ENCODE measurements at places on chromosomes 7 and 10.
A peak's percentile ranks its signal among the peaks of the same experiment; 100 is the strongest.

GRCh38 chr10:83991986-83992753 is 147.1 kb upstream of the GHITM start:
- peak; percentile 9 for DNase-seq

DNA sequence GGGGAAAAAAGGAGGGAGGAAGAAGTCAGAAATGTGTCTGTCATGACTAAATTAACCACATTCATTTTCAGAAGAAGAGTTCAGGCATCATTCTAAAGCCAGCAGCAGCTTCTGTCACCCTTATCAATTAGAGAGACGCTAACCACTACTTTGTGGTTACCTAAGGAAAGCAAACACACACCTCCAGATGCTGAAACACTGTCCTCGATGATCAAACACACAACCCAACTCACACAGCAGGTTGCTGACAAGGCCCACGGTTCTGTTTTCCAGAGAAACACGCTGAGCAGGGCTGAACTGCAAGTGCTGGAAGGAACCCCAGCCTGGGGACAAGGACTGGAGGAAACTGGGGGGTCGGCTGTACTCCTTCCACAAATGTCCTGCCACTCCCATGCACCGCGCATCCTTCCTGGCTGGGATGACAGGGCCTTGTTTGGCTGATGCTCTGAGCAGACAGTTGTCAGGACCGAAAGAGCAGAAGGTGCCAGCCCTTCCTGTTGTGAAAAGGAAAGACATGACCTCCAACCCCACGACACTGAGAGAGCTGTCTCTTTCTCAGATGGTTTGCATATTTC is 36.6 kb downstream of the PRKCQ start:
- peak; percentile 16 for DNase-seq

- DNase-seq = no peak
These were observed 46.7 kb upstream of the STRIP2 start for GRCh38 chr7:129387537-129387936.

GRCh38 chr7:143318661-143319060 is 2.8 kb downstream of the CLCN1 start:
- DNase-seq = no peak

DNA sequence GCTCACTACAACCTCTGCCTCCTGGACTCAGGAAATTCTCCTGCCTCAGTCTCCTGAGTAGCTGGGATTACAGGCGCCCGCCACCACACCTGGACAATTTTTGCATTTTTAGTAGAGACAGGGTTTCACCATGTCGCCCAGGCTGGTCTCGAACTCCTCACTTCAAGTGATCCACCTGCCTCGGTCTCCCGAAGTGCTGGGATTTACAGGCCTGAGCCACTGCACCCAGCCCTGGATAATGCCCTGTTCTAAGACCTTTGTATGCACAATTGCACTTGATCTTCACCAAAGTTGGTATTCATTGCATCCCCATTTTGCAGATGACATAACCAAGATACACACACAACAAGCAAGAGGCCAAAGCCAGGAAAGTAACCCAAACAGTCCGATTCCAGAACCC is 97.7 kb upstream of the CARD11 start:
- no peak for DNase-seq

- no peak for DNase-seq
These were observed 160.9 kb downstream of the PIP4K2A start for GRCh38 chr10:22553452-22553995.

DNA sequence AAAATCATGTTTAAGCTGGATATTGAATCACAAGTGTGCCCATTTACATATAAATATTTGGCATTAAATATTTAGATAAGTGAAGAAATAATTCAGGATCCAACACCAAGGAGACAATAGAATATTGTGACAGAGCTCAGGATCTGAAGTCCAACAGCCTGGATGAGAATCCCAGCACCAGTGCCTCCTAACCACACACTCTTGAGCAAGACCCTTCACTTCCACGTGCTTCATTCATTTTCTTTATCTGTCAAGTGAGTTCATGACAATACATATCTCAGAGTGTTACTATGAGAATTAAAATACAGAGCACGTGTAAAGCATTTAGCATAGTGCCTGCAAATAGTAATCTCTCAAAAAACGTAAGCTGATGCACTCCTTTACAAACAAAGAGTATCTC is 78.4 kb upstream of the IKZF1 start:
- no peak for DNase-seq

- DNase-seq = no peak
These were observed 972 bp downstream of the PHYH start for GRCh38 chr10:13298748-13299436.

DNA sequence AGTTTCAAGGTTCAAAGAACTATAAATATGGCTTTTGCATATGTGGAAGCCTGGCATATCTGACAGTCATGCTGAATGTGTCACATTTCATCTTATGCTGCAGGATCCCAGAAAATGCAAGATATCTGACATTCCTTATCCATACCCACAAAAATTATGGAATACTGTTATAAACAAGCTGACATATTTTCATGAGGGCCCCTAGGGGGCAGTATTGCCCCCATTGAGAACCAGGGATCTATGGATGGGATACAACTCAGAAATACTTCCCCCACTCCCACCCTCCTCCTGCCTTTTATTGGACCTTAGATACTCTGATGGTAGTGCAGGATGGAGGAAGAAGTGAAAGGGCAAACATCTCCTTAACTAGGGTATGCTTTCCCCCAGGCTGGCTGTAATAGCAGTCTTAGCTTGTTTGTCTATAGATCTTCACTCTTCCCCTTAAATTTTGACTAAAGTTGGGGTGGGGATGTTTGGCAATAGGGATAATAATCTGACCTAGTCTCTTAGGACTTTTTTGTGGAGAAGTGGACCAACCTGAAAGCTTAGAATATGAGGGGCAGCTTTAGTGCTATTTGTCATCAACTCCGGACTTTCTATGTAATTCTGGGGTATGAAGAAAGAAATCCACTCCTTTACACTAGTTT is 3.5 kb upstream of the GNGT1 start:
- DNase-seq = no peak

- DNase-seq = no peak
These were observed 265.9 kb upstream of the SORCS1 start for GRCh38 chr10:107430446-107430845.

DNA sequence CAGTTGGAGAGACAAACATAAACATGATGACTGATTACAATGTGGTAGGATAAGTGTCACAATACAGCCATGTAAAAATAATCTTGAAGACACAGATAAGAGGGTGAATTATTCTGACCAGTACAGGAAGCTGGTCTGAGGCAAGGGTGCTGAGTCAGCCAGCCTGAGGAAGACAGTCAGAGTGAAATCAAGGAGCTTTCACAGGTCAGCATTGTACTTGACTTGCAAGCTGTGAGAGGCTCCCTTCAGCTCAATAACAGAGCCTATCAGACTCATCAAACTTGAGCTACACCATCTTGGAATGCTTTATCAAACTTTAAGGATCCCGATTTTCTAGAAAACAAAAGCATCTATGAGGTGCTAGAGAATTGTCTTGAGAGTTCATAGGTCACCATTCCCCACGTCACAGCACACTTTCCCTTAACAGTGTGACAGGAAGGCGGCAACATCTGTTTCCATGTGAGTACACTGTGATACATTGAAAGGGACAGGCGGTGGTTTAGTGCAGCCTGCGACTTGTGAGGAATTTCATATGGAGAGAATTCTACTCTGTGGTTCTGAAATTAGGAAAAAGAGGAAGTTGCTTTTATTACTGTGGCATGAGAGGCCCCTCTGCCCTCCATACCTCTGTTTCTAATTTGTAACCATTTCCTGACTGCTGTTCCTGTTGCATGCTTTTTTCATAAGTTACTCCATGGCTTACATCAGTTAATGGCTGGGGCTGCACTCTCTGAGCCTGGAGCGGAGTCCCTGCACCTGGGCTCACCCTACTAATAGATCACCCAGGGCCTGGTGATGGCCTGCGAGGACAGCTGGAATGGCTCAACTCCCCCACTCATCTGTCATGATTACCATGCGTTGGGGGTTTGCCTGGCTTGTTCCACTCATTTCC is 417.1 kb downstream of the SUGCT start:
- no peak for DNase-seq

GRCh38 chr7:154767142-154767541 is 235.8 kb downstream of the PAXIP1 start:
- DNase-seq = no peak

DNA sequence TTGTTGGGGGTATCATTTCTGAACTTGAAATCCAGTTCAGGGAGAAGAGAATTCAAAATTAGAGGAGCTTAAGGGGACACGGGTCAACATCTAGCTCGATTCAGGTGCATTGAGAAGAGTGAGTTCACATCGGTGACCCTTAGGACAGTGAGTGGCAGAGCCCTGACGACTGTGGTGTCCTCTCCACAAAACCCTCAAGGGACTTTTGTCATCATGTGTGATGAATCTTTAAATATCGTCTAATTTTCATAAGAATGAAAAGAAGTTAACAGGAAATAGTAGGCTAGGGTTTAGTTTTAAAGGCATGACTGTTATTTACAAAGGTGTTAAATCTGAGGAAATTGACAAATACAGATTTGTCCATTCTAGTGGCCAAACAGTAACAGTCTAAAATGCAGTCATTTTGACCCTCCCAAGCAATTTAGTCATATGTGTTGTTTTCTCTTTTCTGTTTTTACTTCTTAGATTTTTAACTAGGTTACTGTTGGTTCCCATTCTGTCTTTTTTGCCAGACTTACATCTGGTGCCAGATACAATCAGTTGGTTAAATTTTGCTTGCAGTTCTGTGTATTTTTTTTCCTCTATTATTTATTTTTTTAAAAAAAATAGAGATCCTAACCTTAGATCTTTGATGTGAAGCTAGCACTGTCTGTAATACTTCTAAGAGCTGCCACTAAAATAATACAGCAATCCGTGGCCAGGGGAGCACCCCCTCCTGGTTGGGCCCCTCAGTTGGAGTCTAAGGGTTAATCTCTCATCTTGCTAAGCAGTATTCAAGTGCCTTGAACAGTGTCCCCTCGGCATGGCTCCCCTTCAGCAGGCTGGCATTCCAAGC is 34.9 kb upstream of the SH2B2 start:
- no peak for DNase-seq

DNA sequence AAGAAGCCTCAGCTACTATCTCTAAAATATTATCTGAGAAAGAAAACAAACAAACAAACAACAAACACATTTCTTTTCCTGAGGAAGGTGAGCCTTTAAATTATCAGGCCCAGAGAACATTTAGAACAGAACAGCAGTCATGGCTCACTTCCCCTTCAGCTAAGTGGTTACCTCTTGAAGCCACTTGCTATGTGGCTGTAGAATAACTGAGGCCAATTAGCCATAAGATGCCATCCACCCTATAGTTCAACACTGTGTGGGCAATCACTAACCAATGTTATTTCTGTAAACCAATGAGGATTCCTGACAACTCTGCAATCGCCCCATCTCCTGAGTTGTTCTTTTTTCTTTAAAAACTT is 3.7 kb upstream of the UPP1 start:
- no peak for DNase-seq

- no peak for DNase-seq
These were observed 169.1 kb downstream of the IMMP2L start for GRCh38 chr7:111393011-111393754.

GRCh38 chr10:58372607-58373441 is 12.4 kb upstream of the TFAM start:
- DNase-seq = no peak

GRCh38 chr7:21782996-21783395 is 162.7 kb downstream of the CDCA7L start:
- no peak for DNase-seq

GRCh38 chr7:91310830-91311460 is 46.7 kb downstream of the FZD1 start:
- no peak for DNase-seq

DNA sequence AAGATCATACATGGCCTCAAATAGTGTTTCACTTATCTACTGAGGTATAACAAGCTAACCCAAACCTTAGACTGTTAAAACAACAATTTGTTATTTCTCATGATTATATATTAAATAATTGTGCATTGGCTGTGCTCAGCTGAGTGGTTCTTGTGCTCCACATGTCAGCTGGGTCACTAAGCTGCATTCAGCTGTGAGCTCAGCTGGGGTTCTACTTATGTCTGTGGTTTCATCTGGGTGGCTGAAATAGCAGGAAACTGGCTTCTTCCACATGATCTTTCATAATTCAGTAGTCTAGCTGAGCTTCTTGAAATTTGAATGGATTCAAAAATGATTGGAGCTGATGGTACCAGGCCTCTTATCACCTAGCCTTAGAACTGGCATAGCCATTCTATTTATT is 181.8 kb upstream of the CSTF2T start:
- DNase-seq = no peak

GRCh38 chr7:24499871-24500270 is 73.4 kb upstream of the PALS2 start:
- no peak for DNase-seq

DNA sequence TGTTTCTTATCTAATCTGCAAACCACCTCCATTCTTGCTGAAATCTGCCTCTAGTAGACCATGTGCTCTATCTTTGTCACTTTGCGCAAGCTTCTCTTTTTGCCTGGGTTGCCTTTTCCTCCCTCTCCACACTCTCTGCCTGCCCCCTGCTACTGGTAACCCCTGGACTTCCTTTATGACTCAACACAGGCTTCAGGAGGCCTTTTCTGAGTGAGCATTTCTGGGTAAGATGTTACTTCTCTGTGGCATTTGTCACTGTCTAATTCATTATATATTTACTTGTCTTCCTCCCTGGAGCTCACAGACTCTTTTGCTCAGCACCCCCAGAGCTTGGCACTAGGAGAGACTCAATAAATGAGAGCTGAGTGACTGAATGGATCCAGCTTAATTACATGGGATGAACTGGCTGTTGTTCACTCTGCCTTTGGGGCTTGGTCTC is 8.4 kb downstream of the GOLGA7B start:
- DNase-seq = no peak

GRCh38 chr7:40506158-40506557 is 371.4 kb downstream of the SUGCT start:
- DNase-seq = no peak

GRCh38 chr10:79936625-79937615 is 12.0 kb downstream of the SFTPD start:
- no peak for DNase-seq

GRCh38 chr10:74822521-74823089 is 3.8 kb upstream of the KAT6B start:
- no peak for DNase-seq
